ENCODE measurements at places on chromosomes 1 and 21.

DNA sequence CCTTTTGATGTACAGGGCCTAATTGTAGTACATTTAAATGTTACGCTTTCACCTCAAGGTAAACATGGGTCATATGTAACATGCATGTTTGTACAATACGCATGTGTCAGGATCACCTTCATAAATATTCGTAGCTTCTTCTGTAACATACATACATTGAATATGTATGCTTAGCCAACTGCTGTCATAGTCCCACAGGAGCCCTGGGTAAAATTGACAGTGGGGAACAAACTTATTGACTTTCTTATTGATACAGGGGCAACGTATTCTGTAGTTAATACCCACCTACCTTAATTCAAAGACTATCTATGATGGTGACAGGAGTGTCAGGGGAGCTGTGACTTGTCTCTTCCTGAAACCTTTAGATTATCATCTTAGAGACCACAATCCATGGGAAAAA, 3.7 kb upstream of the REN start:
- no peak for DNase-seq

DNA sequence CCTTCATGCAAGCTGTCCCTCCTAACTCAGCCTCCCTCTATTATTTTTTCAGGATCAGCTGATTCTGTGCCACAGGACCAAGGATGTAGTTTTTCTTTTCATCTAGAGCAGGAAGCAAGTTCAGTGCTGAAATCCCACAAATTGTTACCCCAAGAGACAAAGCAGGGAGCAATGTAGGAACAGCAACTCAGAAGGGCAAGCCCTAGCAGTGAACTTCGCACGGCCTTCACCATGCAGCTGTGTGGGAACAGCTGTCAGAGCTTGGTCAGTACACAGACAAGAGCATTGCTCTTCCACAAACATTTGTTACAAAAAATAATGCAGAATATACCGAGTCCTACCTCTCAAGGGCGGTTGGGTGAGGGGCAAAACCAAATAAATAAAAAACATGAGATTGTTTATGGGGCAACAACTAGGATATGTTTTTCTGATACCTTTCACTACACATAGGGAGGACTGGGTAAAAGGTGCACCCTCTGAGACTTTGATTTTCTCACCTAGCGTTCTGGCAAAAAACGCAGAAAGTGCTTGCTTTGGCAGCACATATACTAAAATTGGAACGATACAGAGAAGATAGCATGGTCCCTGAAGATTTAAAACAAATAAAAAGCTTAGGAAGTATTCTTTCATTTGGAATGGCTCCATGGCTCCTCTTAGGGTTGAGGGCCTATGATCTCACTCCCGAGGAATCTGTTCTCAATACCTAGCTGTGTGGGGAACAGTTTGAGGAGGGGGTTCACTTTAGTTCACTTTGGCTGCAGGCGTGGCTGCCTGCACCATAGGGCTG, 37.1 kb upstream of the ANGPTL7 start:
- DNase-seq = no peak

DNA sequence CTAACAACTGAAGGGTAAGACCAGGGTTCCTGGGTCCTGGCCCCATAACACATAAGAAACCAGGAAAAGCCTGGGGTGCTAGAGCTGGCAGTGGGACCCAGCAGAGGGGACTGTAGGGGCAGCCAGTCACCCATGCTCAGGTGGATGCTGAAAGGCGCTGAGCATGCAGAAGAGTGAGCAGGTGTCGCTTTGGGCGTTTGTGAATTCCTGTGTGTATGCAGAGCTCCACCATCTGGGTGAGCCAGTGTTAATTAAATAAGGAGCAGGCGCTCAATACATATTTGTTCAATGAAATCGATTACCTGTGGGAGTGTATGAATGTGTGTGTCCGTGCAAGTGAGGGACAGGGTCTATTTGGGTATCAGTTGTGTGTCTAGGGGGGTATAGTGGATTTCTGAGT, 499 bp downstream of the C1QA start:
- no peak for DNase-seq

DNA sequence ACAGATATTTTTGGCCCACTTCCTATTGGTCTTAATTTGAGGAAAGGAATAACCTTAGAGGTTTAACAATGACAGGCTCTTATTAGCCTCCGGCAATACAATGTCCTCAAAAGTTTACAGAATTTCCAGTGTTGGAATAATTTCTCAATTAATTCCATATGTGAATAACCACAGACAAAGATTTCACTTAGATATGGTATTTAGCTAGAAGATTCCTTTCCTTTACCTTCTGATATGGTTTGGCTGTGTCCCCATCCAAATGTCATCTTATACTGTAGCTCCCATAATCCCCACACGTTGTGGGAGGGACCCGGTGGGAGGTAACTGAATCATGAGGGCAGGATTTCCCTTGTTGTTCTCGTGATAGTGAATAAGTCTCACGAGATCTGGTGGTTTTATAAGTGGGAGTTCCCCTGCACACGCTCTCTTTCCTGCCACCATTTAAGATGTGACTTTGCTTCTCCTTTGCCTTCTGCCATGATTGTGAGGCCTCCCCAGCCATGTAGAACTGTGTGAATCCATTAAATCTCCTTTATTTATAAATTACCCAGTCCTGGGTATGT, 54.9 kb upstream of the RGS7 start:
- DNase-seq = no peak

GRCh38 chr1:150121236-150121862, 28.4 kb upstream of the PLEKHO1 start:
- no peak for DNase-seq

- DNase-seq = no peak
These were observed 10.3 kb upstream of the PHLDA3 start for GRCh38 chr1:201479201-201479730.

DNA sequence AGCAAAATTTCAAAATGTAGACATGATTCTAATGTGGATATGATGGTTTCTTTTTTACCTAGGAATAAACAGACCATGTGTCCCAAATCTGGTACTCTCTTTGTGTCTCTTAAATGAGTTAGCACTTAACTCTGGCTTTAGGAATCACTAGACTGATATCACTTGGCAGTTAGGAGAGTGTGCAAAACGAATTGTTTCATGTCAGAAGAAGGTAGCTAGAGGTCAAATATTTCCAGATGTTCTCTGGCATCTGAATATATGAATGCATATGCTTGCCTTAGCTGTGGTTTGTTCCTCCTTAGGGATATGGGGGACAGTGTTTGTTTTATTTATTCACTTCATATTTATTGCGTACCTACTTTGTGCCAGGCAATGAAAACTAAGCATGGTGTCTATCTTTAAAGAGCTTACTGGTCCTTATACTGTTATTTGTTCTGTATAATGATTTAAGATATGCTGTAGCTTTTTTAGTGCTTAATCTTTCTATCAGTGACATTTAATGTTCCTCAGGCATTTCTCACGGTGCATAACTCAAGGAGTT, 65.2 kb downstream of the LRRC8C start:
- DNase-seq = no peak

GRCh38 chr1:10601342-10602070, 126.8 kb downstream of the PEX14 start:
- no peak for DNase-seq

All from T-helper 9 cell (primary cell).